CD4-positive, alpha-beta T cell treated with Interleukin-15 for 1 hour (primary cell): ENCODE measurements at places on chromosomes 16 and 17.

- DNase-seq: peak; percentile 35
These were observed 2.1 kb upstream of the ZSCAN10 start for GRCh38 chr16:3101018-3101840.

DNA sequence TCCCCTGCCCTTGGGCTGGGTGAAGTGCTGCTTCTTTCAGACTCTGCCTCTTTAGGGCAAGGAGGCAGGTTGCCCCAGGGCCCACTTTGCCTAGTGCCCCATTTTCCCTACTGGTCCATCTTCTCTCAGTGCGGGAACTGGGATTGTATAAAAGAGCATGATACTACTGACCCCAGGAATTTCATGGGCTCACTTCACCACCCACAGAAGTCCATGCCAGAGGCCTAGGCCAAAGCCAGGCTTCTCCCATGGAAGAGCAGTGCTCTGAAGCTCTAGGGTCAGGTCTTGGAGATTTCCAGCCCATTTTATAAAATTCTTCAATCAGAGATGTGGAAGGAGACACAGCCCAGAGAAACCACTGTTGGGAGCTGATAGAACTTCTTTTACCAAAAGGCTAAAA, 5.7 kb downstream of the CACNG1 start:
- no peak for DNase-seq

DNA sequence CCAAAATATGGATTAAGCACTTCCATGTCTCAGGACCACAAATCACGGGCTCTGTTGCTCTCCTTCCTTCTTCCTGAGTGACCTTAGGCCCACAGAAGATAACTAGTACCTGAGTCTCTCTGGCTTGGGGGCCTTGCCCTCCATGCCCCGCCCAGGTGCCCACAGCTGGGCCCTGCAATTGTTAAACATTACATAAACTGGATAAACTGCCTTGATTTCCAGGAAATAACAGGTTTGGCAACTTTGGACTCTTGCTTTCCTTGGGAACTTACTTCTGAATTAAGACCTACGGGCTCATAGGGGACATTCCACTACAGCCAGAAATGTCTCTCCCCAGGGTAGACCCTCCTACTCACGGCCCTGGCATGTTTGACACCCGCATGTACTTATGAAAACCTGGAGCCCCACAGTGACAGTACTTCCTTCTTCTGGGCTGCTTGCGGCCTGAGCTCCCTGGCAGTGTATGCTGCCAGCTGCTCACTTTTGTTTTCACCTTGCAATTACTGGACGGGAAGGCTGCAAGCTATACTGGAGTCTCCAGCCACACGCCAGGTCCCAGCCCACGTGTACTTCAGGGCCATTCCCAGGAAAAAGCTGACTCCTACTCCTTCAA, 2.3 kb upstream of the UBALD2 start:
- peak; percentile 56 for DNase-seq

DNA sequence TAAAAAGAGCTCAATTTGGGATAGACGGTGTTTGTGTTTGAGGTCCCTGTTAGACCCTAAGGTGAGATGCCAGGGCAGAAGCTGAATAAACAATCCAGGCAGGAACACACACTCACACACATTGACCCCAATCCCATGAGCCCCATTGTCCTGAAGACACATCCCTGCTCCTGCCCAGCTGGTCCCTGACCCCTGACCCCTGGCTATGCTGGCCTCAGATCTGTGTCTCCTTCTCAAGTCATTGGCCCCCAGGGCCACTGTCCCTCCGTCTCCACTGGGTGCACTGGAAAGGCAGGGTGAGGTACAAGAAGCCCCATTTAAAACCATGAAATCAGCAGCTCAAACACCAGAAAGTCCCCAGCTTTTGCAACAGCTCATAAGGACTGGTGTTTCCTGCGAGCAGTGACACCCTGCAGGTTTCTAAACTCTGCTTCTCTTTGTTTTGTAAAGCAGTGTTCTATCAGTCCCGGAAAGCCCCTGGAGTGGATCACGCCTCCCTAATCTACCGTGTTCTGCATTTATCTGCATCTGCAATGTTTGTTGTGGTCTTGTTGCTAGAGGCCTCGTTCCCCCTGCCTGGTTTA, 18.0 kb upstream of the ASGR2 start:
- peak; percentile 91 for DNase-seq

GRCh38 chr17:78197147-78197832, 10.1 kb downstream of the AFMID start:
- no peak for DNase-seq

- no peak for DNase-seq
These were observed 691.4 kb upstream of the EEF2KMT start for GRCh38 chr16:5789033-5789432.

- DNase-seq: no peak
These were observed 19.2 kb downstream of the ACSM1 start for GRCh38 chr16:20678242-20678641.

DNA sequence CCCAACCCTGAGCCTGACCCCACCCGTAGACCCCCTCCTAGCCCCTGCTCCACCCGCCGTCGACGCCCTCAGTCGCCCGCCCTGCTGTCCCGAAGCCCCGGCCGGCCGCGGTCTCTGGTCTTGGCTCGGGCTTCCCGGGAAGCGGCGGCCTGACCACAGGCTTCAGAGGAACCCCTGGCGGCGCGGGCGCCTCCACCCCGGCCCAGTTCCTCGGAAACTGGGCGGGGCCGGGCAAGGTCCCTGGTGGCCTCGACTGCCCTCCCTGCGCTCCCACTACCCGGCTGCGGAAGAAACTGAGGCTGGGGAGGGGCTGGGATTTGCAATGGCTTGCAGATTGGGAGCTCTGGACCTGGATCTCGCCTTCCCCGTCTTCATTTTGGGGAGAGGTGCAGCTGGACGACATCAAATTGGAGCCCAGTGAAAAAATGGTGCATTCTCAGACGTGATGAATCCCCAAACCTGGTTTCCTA, 692 bp upstream of the SOCS1 start:
- no peak for DNase-seq

DNA sequence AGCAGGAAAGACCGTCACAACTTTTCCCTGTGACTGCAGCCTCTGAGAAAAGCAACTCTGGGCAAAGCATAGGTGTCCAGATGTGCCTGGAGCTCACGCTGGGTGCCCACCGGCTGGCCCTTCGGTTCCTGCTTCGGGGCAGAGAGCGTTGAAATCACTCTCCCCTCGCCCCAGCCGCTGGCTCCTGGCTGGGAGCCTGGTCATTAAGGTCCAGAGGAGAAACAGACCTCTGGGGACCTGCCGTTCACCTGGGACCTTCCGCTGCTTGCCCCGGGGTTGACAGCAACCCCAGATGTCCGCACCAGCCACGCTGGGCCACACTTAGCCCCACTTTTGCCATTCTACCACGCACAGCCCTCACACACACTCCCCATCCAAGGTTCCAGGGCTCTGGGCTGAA, 13.1 kb downstream of the MRM3 start:
- DNase-seq: no peak

GRCh38 chr17:41610965-41611640, 1.5 kb downstream of the KRT16 start:
- peak; percentile 14 for DNase-seq

DNA sequence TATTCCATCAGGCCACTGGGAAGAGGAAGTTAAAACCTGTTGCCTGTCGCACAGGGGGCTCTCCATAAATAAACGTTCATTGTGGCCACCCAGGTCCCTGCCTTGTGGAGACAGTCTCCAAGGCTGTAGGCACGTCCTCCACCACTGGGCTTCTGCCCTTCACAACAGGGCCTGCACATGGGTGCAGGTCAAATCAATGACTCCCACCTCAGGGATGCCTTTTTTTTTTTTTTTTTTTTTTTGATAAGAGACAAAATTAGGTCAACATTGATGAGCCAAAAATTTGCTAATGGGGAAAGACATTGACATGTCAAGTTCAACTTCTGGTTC, 12.6 kb upstream of the SLC12A3 start:
- no peak for DNase-seq

- no peak for DNase-seq
These were observed 358.1 kb downstream of the KCNJ2 start for GRCh38 chr17:70527364-70527888.

DNA sequence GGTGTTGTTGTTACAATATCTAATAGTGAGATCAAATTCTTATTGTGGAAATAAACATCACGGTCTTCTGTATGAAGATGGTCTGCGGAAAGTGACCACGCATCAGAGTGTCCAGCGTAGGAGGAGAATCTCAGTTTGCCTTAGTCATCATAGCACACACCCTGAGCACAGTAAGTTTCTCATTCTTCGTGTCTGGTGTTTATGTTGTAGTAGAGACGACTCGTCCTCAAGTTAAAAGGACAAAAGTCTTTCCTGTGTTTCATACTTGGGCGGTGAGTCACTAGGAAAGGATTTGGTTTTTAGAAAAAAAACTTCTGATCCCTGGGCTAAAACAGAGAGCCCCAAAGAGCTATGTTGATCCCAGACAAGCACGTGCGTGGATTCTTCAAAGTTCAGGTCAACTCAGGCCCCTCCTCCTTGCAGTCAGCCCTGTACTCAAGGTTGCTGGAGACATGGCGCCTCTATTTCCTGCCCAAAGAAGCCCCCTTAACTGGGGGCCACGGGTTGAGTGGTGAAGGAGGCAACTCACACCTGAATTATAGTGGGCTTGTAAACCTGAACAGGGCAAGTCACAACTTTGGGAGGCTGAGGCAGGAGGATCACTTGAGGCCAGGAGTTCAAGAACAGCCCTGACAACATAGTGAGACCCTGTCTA, 170.4 kb downstream of the ZFHX3 start:
- no peak for DNase-seq

DNA sequence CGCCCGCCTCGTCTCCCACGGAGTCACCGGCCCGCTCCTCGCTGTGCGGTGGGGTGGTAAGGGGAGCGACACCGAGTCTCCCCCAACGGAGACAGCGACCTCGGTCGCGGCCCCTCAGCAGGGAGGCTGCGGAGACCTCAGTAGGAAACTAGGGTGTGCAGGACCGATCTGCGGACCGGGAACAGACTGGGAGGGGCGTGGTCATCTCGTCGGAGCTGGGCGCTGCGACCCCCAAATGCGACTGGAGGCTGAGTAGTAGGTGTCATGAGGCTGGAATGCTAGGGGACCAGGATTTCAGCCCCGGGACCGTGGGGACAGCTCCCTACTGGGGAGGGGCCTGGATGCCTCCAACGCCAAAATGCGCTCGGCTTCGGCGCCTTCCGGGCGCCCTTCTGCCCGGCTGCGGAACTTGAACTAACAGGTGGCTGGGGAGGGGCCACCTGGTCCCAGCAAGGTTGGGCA, 1.3 kb downstream of the CACNG4 start:
- DNase-seq: no peak

- no peak for DNase-seq
These were observed 45.5 kb downstream of the C16orf82 start for GRCh38 chr16:27112093-27112811.

GRCh38 chr17:50283714-50284113, 9.4 kb downstream of the TMEM92 start:
- peak; percentile 10 for DNase-seq
